ENCODE measurements at places on chromosomes 4 and X.

- no peak for DNase-seq
Observed at GRCh38 chr4:3748136-3748898, 17.9 kb upstream of the ADRA2C start.

- DNase-seq: no peak
Observed at GRCh38 chrX:17967888-17968287, 106.8 kb upstream of the RAI2 start.

DNA sequence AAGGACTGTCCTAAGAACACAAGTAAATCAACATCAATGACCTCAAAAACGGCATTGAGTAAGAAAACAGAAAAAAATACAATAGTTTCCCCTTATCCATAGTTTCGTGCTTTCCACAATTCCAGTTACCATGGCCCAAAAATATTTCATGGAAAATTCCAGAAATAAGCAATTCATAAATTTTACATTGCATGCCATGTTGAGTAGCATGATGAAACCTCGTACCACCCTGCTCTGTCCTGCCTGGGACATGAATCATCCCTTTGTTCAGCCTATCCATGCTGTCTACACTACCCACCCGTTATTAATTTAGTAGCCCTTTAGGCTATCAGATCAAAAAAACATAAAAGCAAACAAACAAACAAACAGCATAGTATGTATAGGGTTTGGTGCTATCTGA, 51.1 kb downstream of the KLF3 start:
- no peak for DNase-seq

DNA sequence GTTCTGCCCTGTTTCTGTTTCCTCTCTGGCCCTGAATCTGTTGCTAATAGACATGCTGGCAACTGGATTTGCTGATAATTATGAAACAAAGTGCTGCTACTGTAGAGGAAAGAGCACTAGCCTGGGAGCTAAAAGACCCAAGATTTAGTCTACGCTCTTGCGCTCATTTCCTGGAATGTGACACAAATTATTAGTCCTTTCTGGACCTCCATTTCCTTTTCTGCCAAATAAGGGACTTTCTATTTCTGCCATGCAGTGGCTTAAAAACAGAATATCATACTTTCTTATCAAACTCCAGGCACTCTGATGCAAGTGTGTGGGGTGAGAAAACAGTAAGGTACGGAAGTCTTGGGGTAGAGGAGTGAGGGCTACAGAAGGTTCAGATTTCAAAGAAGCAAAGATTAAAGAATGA, 48.3 kb upstream of the GPR174 start:
- no peak for DNase-seq

DNA sequence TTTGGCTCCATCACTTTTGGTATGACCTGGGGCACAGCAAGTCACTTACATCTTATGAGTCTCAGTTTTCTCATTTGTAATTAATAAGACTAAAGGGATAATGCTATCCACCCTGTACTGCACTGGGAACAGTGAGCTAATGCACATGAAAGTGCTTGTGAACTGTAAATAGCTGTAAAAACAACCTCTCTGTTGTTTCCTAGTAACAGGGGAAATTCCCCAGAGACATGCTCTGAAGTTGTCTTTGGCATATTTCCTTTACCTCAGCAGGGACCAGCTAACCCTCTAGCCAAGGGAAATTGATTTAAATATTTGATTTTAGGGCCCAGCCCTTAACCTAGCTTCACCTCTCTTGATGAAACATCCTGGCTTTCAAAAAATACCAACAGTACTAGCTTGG, 6.1 kb upstream of the CYSLTR1 start:
- DNase-seq: no peak

DNA sequence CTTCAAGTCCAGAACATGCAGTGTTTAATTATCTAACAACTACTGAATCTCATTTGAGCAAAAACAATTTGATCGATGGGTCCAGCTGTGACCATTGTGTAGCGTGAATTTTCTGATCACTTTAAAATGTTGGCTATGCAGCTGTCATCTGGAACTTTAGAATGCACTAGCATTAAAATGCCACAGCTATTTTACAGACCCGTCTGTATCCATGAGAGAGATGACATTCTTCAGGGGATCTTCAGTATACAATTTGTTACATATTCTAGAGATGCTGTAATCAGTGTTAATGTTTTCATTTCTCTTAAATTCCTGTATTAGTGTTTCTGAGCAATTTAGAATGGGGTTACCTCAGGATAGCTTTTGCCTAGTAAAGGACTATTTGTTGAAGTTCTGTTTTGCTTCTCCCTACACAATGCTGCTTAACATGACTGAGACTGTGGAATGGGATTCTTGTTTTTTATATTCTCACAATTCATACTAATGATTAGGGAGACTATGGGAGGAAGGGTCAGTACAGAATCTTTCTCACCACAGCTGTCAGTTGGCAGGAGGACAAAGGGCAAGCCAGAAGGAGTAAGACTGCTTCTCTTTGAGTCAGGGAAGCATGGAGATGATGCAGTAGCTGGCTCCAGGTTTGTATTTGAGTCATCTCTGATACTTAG, 13.2 kb upstream of the CTSO start:
- DNase-seq: no peak

- DNase-seq: peak; percentile 45
Observed at GRCh38 chr4:87895964-87896621, 63.3 kb downstream of the MEPE start.

DNA sequence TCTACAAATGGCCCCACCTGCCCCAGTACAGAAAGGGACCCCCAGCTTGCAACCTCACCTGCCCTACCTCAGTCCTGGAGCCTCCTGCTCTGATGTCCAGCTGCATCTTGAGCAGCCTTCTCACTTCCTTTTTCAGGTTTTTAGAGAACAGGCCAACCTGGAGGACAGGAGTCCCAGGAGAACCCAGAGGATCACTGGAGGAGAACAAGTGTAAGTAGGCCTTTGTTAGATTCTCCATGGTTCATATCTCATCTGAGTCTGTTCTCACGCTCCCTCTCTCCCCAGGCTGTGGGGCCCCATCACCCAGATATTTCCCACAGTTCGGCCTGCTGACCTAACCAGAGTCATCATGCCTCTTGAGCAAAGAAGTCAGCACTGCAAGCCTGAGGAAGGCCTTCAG, 3.6 kb downstream of the MAGEA11 start:
- no peak for DNase-seq

DNA sequence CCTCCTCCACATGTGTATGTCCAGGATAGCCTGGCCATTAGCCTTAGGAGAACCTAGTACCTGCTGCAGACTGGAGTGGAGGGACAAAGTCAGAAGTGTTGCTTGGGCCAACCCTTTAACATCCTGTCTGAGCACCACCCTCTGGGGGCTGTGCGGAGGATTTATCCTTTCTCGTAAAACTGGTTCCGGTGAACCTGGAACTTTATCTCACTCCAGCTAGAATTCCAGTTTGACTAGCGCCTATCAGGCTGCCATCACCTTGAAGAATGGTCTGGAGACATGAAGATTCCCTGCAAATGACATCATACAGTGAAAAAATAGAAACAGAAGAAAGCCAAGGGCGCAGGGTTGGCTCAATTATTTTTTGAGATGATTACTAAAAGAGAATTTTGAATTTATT, 4.0 kb downstream of the TCEAL8 start:
- DNase-seq: no peak

GRCh38 chr4:34196375-34196774, 2047.9 kb downstream of the ARAP2 start:
- no peak for DNase-seq

DNA sequence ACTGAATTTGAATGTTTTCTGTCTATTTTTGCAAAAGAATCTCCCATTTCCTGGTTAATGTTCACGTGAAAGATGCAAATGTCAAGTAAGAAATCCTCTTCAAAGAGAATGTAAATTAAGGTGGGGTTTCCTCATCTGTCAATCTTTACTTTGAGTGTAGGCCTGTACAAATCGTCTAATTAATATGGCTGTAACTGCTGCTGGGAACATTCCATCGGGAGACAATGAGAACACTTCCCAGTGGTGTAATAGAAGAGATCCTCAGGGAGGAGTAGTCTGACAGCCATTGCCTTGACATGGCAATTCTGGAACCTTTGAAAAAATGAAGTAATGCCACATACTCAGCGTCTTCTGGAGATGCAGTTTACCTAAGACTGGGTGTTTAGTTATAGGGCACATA, 3.7 kb downstream of the EREG start:
- no peak for DNase-seq

- DNase-seq: peak; percentile 54
Observed at GRCh38 chrX:17567187-17567586, 170.1 kb upstream of the SCML1 start.

DNA sequence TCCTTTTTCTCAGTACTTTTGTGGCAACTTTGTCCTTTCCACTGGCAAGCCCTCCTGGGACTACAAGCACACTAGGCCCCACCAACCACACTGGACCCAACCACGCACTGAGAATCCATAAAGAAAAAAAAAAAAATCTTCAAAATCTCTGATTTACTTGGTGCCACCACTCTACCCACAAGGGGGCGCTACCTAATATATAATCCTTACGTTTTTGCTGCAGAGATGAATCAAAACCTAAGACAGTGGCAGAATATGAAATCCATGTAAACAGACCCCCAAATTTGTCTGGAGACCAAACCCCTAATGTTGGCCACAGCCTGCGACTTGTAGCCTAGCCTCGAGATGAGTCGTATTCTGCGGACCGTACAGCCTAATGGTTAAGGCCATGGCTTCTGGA, 63.5 kb upstream of the ARHGAP36 start:
- DNase-seq: peak; percentile 33

GRCh38 chrX:103734125-103734760, 23.5 kb downstream of the TMEM31 start:
- no peak for DNase-seq

DNA sequence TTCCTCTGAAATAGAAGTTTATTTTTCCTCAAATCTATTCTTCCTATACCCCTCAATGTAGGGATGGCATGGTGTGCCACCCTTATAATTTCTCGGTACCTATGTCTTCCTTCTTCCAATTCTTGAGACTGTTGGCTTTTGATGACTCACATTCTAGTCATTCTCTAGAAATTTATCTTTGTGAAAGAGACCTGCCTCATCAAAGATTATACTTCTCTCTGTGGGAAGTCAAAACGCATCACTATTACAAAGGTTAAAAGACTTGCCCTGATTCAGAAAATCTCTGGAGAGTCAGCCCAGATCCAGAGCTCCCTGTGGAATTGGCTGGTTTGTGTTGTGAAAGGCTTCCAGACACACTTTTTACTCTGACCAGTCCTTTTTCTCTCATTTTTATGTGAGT, 65.9 kb upstream of the FSTL5 start:
- DNase-seq: no peak

- no peak for DNase-seq
Observed at GRCh38 chr4:114137984-114138383, 158.5 kb upstream of the ARSJ start.

DNA sequence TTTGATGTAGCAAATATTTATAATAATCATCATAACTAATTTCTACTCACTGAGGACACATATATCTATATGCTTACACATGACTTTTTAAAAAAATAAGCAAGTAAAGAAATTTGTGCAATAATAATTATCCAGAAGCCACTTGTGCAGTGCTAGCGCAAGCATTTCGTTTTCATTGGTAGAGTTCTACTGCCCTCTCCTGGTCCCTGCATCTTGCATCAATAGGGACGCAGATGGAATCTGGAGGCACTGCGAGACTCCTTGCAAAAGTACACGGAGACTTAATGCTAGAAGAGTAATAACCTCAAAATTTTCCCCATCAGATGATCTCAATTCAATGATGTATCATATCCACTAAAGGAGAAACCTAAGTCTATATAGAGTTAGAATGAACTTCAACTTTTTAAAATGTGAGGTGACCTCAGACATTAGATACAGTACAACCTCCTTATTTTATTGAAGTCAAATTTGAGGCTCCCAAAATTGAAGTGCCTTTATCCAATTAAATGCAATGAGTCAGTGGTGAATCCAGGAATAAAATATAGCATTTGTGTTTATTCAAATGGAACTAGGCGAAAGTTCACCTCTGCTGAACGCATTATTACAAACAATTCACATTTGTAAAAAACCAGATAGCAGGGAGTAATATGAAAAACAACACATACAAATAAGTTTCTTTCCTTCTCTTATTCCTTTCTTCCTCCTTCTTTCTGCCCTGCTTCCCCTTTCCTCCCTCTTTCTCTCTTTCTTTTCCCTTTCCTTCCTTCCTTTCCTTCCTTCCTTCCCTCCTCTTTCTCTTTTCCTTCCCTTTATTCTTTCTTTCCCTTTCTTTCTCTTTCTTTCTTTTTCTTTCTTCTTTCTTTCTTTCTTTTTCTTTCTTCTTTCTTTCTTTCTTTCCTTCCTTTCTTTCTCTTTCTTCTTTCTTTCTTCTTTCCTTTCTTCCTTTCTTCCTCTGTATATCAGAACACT, 450.0 kb downstream of the ANKRD50 start:
- DNase-seq: peak; percentile 66

- no peak for DNase-seq
Observed at GRCh38 chr4:10007793-10008608, 13.3 kb downstream of the SLC2A9 start.

DNA sequence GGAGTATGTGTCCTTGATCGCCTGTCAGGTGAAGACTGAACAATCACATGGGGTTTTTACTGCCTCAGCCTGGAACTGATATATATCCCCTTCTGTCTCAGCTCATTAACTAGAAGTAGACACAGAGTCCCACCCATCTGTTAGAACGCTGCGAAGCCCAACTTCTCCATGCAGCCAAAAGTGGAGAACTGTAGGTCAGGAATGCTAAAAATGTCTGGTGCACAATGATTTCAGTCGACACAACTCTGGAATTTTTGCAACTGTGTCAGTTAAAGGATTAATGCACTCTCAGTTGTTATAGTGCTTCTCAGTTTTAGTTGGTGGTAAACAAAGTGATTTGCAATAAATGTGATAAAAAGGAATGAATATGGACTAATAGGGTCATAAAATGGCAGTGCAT, 287.2 kb downstream of the INPP4B start:
- no peak for DNase-seq

- no peak for DNase-seq
Observed at GRCh38 chrX:17737710-17737985, 355 bp downstream of the SCML1 start.

DNA sequence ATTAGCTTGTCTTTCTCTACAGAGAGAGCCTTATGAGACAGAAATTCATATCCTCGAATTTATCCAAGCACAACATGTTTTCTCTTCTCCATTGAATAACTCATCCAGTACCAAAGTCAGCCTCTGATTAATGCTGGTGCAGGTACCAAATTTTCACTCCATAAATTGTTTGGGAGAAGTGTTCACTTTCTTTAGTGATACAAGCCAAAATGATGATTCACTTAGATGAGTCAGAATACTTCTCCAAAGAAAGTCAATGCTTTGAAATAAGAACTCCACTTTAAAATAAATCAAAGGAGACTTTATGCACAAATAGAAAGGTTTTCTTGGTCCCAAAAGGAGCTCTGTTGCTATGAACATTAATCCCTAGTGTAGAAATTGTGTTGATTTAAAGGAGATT, 60.2 kb downstream of the MAOB start:
- no peak for DNase-seq

GRCh38 chr4:87420276-87420830, 2.0 kb upstream of the NUDT9 start:
- DNase-seq: no peak

Measured in adrenal gland (tissue), 19 donors.